ENCODE measurements at places on chromosomes 7 and 10.

DNA sequence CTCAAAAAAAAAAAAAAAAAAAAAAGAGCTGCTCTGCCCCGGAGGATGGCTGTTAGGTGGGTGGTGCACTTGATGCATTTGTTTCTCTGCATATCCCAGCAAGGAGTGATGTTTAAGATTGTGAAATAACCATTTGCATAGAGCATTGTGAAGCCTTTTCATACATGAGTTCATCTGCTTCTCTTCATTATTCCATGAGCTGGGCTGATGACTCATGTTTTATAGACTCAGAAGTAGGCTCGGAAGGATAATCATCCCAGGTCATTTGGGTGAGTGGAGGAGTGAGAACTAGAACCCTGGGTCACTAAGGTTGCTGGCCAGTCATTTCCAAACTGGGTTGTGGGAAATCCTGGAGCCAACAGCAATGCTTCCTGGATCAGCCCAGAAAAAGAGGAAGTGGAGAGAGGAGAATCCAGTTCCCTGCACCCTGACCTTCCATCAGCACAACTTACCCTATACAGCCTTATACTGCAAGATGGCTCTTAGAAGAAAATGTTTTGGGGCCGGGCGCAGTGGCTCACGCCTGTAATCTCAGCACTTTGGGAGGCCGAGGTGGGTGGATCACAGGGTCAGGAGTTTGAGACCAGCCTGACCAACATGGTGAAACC lies 45.3 kb downstream of the TACC2 start:
- no peak for DNase-seq

DNA sequence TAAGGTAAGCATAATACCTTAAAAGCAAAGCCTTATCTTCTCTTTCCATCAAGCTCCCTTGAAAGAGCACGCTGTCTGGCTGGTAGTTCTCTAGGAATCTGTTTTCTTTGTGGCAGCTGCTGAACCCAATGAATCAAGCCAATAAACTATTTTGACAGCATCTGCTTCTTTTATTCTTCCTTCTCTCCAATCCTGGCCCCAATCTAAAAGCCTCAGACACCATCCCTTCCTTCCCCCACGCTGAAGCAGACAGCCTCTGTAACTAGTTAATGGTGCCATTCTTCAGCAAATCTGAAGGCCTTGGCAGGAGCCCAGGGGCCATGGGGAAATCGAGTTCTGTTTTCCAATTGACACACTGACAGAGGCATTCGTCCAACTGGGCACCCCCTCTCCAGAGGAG lies 186.6 kb upstream of the LYZL1 start:
- DNase-seq = peak; percentile 7

- DNase-seq = no peak
These were observed 27.4 kb upstream of the FXYD4 start for GRCh38 chr10:43344051-43344450.

- peak; percentile 65 for DNase-seq
These were observed 11.4 kb upstream of the MRPS16 start for GRCh38 chr10:73263693-73264347.

GRCh38 chr7:133110312-133110711 lies 28.4 kb upstream of the CHCHD3 start:
- DNase-seq = no peak

- DNase-seq = peak; percentile 63
These were observed 25.2 kb downstream of the GRID1 start for GRCh38 chr10:86341361-86341811.

GRCh38 chr10:102900006-102900405 lies 18.1 kb upstream of the CNNM2 start:
- peak; percentile 58 for DNase-seq

DNA sequence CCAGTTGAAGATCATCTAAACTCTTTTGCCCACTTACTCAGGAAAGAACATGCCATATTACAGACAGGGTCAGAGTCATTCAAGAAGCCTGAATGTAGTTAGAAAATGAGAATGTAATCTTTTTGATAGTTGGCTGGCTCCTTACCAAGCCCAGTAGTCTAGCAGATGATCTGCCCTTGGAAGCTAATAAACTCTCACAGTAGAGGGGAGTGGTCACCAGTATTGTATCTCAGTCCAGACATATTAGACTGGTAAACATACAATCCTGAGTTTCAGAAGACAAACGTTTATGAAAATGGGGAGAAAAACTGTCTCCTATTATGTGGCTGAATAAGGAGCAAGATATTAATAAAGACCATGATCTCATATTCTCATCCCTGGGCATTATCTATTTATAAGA lies 65.3 kb downstream of the SEPTIN7 start:
- no peak for DNase-seq

DNA sequence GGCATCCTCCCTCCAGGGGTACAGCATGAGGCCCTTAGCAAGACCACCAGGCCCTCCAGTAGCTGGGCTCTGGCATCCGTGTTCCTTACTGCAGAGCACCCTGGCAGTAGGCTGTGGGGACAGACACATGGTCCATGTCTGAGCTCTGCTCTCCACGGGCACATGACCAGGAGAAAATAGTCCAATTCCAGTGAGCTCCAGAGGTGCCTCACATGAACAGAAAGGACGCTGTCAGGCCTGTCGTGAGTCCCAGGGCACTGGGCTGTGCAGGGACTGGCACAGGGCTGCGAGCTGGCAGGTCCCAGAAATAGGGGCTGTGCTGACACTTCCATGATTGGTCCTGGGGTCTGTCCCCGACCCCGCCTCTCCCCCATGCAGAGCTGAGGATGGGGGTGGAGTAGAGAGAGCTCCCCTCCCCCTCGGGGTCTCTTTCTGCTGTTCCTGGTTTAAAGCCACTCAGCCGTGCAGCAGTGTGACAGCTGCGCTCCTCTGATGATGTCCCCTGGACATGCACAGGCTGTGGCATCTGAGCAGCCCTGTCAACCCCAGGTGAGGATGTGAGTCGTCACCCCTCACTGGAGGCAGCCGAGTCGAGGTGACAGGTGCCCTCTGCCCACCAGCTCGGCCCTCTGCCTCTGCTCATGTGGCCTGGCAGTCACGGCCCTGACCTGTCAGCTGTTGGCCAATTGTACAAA lies 25.2 kb upstream of the ZNF488 start:
- DNase-seq = no peak

- peak; percentile 41 for DNase-seq
These were observed 97.3 kb downstream of the BTRC start for GRCh38 chr10:101451261-101451660.

GRCh38 chr10:6624392-6624791 lies 44.3 kb upstream of the PRKCQ start:
- DNase-seq = no peak

DNA sequence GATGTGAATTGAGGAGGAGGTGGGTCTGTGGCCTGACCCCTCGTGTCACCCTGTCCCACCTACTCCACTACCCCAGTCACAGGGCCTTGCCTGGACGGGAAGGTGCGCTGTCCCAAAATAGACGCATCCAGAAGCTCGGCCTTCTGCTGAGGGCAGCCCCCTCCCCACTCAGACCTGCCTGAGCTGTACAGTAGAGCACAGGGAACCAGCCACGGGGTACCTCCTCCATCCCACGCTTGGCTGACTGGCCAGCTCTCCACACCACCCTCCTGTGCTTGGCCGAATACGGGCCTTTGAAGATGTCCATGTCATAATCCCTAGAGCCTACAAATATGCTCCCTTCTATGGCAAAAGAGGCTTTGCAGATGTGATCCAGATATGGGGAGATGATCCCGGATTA lies 88.3 kb downstream of the CHST15 start:
- no peak for DNase-seq

- DNase-seq = no peak
These were observed 45.4 kb downstream of the CHST3 start for GRCh38 chr10:72009425-72010081.

DNA sequence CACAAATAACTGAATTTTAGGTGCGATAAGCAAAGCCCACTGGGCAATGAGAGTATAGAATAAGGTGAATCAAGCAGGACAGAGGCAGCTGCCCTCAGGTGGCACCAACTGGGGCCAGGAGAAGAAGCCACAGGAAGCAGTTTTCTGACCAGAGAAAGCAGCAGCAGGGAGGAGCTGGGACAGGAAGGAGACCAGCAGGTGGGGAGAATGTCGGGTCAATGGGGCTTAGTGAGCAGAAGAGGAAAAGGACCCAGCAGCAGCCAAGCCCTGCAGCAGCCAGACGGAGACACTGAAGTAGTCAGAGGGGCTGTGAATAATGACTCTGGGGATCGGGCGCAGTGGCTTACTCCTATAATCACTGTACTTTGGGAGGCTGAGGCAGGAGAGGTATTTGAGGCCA lies 209.6 kb upstream of the SH2B2 start:
- DNase-seq = peak; percentile 18

DNA sequence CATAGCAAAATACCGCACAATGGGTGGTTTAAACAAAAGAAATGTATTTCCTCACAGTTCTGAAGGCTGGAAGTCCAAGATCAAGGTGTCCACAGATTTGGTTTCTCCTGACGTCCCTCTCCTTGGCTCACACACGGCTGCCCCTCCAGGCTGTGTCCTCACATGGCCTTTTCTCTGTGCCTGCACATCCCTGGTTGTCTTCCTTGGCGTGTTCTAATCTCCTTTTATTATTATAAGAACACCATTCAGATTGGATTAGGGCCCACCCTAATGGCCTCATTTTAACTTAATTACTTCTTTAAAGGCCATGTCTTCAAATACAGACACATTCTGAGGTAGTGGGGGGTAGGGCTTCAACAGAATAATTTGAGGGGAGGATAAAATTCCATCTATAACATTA lies 87.9 kb downstream of the FZD1 start:
- DNase-seq = no peak

DNA sequence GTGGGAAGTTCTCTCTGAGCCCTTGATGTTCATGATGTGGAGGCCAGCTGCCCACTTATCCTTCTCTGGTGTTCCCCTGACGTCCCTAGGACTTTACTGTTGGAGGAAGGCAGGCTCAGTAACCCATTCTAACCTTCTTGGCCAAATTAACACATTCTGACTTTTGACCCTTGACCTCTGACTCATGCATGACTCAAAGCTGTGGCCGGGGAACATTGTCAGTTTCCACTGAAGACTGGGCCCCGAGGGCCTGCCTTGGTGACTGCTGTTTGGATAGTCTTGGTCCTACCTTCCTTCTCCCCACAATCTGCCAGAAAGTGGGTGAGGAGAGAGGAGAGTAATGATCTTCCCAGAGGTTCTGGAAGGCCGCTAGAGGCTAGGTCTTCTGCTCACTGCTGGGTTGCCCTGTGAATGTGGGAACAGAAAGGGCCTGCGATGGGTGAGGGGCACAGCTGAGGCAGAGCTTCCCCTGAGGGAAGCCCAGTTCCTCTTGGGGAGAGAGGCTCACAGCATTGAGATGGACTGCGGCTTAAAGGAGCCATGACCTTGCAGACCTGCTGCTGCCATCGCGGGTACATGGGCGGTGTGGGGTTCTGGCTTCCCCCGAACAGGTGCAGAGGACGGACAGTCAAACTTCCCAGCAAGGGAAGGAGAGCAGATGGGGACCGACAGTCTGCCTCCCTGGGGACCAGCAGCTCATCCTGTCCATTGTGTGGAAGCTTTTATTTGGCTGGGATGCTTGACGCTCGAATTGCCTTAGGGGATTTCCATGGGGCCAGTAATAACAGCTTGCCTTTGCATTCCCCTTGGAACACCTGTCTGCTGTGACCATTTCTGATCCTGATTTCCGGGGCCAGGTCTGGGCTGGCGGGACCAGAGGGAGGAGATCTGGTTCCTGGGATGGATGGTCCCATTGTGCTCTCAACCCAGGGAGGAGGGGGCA lies 43.8 kb downstream of the ADAMTS14 start:
- DNase-seq = peak; percentile 21

GRCh38 chr7:22667562-22668239 lies 59.3 kb upstream of the IL6 start:
- DNase-seq = no peak

DNA sequence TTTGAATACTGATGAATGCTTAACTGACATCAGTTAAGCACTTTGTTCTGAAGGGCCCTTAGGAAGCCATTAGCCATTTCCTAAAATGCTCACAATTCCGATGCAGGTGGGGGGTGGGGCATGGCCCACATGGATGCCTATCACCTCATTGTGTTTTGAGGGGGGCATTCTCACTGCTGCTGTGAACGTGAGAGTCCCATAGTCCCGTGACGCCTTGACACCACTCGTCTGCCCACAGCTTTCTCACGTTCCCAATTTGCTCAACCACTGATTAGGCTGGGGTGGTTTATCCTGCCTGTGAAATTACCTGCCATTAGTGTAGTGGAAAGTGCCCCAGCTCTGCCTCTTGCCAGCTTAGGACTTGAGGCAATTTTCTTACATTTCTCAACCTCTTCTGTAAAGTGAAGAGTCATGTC lies 31.9 kb downstream of the DUSP5 start:
- no peak for DNase-seq

- no peak for DNase-seq
These were observed 90.7 kb upstream of the TMEM26 start for GRCh38 chr10:61543831-61544230.

DNA sequence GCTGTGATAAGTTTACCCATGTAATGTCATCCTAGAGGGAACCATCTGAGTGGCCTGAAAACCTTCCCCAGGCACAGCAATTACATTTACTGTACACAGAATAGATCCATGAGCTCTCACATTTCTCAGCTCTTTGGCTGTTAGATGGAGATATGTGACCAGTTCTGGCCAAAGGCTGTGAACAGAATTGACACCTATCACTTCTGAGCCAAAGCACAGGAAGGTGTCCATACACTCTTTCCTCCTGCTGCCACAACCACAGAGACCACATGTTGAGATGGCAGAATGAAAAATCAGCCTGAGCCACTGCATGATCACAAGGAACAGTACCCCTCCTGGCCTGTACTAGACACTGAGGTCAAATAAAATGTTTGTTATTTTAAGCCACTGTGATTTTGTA lies 44.3 kb upstream of the ATOH7 start:
- DNase-seq = no peak

DNA sequence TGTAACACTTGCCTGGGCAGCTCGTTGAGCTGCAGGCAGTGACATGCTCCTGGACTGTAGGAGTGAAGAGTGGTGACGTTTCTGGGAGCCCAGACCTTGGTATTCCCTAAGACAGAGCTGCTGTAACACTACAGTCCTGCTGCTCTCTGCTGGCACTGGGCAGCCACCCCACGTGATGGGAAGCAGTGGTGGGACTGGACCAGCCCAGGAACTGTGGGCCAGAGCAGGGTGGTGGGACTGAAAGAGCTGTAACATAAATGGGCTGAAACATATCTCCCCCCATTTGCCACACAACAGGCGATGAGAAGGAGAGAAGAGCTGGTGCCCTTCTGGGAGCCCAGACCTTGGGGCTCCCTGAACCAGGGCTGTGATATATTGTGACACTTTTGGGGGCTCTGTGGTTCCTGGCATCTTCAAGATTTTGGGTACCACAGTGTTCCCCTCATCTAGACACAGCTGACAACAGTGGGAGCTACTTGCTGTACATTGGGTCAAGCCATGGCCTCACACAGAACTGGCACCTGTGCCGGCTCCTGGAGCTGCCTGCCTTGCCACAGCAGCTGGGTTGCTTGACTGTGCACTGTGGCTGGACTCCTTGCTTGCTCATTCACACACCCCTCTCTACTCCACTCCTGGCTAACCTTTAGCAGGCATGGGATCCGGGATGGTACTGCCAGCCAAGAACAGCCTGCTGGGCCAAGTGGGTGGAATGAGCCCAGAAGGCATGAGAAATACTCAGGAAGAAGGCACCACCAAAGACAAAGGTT lies 161.3 kb upstream of the PCDH15 start:
- DNase-seq = no peak
